Activated naive CD8-positive, alpha-beta T cell treated with anti-CD3 and anti-CD28 coated beads, Interleukin-2, amount 50 U/mL, for 16 hours (primary cell): ENCODE measurements at places on chromosomes 3 and 15.

- DNase-seq, result no peak
Measured at GRCh38 chr3:8301977-8302735, 199.5 kb upstream of the LMCD1 start.

- DNase-seq, result no peak
Measured at GRCh38 chr3:146625186-146625775, 20.1 kb upstream of the PLSCR5 start.

DNA sequence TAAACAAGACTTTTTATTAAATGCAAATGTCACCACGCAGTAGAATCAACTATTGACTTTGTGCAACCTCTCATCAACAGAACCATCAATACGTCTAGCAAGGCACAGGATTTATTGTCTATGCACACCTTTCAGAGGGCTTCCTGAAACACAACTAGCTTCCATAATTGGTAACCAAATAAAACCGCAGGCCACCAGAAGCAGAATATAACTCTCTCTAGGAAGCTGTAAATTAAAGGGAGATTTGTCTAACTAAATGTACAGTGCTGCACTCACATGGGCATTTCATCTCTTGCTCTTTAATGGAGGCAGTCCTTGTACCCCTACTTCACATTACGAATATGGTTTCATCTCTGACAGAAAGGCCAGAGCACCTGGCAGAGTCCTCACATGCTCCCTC lies 93.0 kb downstream of the FHIT start:
- DNase-seq, result no peak

- DNase-seq, result no peak
Measured at GRCh38 chr3:126446791-126447190, 28.9 kb downstream of the ZXDC start.

GRCh38 chr3:109242187-109242523 lies 74.2 kb downstream of the DPPA2 start:
- no peak for DNase-seq

DNA sequence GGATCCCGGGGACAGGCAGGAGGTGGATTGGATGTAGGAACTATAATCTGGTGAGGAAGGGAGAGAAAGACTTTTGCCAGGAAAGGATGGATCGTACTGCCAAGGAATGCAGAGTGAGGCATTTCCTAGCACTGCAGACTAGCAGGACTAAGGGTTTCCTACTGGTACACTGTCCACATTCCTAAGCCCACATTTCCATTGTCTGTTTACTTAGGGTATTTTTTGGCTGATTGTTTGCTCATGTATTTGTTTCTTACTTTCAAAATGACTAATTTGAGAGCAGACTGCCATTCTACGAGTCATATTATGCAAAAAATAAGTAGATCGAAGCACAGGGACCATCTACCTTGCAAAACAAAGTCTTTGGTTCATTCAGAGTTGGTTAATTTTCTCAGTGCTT lies 1029.5 kb upstream of the NR2F2 start:
- DNase-seq, result no peak

- no peak for DNase-seq
Measured at GRCh38 chr3:129829640-129830039, 63.9 kb downstream of the TMCC1 start.

- DNase-seq, result no peak
Measured at GRCh38 chr3:53486961-53487654, 7.3 kb upstream of the CACNA1D start.

DNA sequence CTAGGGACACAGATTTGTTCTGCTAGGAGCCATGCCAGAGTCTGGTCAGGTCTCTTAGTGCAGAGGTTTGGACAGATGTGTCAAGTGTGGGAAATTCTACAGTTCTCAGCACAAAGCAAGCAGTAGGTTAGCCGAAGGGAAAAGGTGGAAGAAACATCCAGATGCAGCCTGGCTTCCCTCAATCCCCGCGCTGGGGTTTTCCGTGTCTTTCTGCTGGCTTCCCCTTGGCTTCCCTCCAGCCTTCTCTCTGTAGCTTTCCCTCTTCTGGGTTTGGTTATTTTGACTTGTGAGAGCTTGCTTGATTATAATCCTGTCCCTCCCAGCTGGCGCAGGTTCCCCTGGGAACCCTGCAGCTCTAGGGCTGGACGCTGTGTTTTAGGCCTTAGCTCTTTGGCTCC lies 4.1 kb downstream of the TF start:
- no peak for DNase-seq

DNA sequence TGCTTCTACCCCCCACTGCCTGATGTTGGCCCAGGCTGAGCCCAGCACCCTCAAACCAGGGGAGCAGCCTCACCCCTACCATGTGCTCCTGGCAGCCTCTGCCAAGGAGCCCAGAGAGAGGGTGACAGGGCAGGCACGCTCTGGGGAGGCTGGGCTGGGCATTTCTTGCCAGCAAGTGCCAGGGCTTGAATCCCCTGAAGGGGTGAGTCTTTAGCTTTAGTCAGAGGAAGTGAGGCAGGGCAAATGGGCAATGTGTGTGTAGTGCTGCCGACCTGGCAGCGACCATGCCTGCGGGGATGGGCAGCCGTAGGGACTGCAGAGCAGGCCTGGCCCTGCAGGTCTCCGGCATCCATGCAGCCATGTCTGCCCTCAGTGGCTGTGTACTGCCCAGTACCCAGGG lies 18.1 kb downstream of the DUSP7 start:
- no peak for DNase-seq

GRCh38 chr15:88617031-88617722 lies 4.0 kb upstream of the AEN start:
- no peak for DNase-seq

DNA sequence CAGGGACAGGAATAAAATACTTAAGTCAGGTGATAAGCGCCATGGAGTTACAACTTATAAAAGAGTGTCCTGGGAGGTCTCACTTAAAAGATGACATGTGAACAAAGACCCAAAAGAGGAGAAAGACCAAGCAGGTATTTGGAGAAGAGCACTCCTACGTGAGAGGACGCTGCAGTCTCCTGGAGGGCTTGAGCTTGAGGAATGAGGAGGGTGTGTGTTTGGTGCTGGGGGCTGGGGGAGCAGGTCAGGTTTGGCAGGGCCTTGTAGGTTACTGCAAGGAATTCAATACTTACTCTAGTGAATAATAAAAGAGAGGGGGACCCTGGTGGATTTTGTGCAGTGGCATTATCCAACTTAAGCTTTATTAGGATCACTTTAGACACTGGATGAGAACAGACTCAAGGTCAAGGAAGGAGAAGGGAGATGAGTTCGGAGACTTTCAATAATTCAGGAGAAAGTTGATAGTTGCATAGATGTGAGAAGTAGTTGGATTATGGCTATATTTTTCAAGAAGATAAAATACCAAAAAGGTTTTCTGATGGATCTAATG lies 32.4 kb downstream of the TNIK start:
- DNase-seq, result no peak

DNA sequence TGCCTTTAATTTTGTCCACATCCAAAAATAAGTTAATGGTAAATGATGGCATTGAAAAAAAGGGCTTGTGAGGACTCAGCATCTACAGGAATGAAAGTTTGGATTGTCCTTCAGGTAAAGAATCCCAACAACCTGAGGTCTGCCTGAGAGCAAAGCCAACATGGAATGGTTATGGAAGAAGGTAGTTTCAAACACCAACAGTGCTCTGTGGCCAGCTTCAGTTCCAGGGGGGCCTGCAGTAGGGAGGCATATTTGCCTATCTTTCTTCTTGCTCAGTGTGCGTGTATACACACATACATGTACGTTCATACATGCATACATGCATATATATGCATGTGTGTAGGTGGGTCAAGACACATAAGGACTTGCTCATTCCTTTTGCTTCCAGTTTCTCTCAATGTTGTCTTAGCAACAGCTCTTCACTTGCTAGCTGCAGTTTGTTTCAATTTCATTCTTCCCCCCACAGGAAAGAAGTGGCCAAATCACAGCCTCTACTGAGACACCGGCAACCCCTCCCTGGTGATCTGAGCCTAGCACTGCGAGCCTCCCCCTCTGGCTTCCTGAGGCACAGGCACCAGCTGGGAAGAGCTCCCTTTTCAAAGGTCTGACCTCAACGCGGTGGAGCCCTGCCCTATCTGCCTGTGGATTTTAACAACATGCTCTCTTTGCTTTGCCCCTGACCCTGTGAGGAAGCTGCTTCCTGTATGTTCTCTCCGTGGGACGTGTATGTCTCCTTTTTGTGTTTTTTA lies 146.2 kb downstream of the KLF13 start:
- DNase-seq, result no peak

DNA sequence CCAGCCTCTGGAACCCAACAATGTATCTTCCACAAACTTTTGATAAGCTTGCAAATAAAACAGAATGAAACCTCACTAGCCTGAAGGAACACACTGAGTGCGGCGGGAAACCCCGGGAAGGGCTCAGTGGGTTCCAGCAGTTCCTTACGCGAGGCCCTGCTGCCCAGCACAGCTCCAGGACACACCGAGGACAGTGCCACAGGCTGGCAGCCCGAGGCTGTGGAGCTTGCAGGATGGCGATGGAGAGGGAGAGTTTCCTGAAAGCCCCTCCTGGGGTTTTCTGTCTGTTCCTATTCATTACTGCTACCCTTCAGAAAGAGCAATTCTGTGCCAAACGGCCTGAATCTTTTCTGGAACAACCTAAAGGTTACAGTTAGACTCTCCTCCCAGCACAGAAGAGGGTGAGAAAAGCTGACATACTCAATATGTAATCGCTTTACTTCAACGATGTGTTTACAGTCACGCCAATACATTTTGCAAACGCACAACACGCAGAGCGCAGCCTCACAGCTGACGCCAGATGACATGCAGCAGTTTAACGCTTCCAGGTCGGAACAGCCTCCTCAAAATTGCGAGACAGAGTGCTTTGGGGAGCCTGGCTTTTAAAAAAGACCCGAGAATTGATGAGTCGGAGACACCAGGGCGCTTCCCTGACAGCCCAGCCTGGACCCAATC lies 57.1 kb upstream of the RPL32 start:
- no peak for DNase-seq

DNA sequence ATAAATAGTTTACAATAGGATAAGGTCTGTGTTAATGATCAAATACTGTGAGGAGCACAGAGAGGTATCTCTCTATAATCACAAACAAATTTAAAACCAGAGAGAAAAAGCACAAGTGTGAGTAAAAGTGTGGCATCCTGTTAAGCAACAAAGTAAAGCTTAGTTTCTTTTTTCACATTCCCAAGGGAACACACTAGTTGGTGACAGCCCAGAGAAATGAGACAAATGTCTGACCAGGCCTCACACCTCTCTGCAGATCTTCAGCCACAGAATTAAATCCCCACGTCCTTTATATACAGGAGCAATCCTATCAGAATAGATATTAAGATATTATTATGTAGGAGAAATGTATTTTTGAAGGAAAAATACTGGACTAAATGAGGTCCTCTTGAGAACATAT lies 2.7 kb downstream of the FBN1 start:
- no peak for DNase-seq
